ENCODE measurements at places on chromosomes 7 and 10. TPM values are rescaled to one million over a fixed set of nuclear protein-coding genes. Genes with fewer than 3 reads are reported as not detected.
A peak's percentile ranks its signal among the peaks of the same experiment; 100 is the strongest.

The COL26A1 gene
- total RNA-seq: not detected

DNA sequence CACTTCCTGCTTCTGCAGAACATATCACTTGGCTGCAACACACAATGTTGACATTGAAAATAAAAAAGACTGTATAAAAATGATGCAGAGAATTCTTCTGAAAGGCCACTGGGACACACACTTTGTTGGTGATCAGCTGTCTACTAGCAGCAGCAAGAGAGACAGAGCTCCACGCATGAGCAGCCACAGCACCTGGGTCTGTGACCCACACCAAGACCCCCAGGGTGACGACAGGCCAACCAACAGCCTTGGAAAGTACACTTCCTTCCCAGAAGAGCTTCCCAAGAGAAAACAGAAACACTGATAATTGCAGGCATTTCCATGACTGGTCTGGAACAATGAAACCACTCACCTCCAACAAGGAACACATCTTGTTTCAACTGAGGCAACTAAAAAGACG, 239.0 kb downstream of the DIP2C start:
- no peak for DNase-seq

- no peak for DNase-seq
These were observed 49.2 kb downstream of the ODAD2 start for GRCh38 chr10:27949528-27950241.

DNA sequence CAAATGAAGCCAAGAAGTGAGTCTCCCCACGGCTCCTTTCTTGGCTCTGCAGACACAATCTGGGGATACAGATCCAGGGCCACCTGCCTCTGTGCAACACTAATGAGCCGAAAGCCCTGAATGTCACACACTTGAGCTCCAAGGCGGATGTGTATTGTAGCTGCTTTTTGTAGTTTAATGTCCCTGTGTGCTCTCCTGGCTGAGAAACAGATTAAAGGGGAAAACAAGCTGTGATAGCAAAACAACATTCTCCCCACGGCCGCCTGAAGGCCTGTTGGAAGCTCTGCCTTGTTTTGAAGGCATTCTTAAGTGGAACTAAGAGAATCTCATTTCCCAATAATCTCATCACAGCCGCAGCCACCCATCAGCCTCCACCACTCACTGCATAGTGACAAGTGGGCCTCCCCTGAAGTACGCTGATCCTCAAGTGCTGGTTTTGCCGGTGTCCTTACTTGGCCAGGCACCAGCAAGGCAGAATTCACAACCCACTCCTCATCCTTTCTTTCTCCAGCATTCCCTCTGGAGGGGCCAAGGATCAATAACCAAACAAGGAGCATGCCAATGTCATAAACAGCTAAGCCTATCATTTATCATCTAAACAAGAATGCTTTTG, 44.4 kb upstream of the AMPH start:
- no peak for DNase-seq

The EVX1 gene
- total RNA-seq: not detected

- no peak for DNase-seq
These were observed 13.3 kb upstream of the CDK13 start for GRCh38 chr7:39936761-39937160.

DNA sequence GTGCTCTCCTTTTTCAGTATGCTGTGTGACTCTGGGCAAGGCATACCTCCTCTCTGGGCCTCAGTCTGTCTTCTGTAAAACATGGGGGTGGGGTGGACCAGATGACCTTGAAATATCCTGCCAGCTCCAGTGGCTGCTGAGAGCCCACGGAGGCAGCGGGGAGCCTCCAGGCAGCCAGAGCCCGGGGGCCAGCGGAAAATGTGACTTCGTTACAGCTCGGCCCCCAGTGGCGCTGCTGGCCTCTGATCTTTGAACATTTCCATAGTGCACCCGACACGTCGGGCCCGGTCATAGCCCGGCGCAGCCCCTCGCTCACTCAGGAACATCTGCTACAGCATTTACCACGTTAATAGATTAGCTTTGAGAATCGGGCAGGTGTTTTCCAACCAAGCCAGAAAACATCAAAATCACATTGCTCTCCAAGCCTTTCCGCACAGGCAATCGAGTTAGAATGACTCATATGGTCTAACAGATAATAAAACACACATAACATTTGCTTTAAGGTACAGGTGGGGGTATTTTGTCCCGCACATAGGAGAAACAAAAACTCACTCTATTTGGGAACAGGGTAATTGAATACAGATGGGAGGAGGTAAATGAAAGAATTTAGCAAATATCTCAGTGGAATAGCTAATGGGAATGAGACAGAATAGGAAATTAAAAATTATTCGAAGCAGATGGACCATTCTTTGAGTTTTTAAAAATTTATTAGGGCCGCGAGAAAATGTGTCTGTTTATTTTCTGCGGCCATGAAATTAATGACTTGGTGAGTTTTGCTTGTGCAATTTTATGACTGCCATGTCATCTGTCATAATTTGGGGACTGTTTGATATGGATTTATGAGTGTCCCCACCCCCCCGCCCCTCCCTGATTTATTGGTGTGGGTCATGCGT, 26.3 kb upstream of the COMTD1 start:
- DNase-seq: no peak

The AGFG2 gene
- total RNA-seq: 55.5 TPM

DNA sequence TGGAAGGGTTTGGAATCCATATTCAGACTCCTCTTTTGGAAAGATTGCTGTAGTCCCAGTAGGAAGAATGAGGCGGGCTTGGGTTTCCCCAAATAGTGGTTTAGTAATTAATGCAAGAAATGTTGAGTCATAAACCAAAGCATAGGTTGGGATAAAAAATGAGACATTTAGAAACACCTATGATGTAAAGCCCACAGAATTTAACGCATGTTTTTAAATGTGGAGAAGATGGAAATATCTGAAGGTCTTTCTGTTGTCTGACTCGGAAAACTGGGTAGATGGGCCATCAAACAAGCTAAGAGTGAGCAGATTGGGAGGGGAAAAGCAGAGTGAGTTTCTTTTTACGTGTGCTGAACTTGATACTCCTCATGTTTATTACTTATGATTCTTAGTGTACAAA, 62.2 kb downstream of the LANCL2 start:
- DNase-seq: no peak

The FEZF1 gene
- total RNA-seq: not detected

The C7orf33 gene
- not detected for total RNA-seq

GRCh38 chr10:2992401-2993198, 74.7 kb upstream of the PFKP start:
- DNase-seq: no peak

DNA sequence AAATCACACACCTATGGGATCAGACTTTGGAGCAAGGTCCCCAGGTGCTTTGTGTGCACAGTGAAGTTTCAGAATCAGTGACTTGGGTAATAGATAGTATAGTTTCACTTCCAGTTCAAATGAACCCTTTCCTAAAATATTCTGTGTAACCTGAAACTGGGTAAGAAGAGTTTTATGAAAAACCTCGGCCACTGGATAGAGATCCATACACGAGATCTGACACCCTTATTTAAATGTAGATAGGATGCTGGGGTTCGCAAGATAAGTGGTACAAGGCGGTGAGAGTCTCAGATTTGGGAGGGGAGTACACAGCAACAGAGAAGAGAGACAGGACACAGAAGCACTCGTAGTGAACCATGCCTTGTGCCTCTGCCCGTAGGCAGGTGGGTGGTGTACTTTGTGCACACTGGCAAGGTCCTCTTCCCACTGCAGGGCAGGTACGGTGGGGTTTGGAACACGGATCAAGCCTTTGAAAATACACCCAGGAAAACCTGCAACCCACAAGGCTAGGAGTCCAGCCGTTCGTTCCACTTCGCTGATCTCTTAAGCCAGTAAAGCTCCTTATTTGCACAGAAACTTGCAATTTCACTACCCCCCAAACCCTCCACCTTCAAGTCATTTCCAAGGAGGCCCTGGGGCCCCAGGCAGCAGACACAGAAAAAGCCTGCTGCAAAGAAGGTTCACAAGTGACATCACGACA, 162.8 kb downstream of the USP6NL start:
- DNase-seq: peak; percentile 45

DNA sequence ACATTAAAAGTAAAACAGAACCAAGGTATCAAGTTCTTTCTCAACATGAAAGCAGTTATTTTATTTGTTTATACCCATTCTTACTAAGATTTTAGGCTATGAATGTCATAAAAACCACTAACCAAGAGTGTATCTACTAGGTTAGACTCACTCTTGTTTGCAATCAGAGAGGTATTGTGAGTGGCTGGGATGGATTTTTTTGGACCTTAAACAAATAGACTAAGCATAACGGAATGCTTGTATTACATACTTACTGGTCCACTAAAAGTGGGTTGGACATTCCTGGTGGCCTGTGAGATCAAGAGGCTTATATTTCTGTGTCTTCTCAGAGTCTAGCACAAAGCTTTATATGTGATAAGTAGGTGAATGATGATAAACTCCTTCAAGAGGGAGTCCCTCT, 32.6 kb upstream of the CBLL1 start:
- no peak for DNase-seq

DNA sequence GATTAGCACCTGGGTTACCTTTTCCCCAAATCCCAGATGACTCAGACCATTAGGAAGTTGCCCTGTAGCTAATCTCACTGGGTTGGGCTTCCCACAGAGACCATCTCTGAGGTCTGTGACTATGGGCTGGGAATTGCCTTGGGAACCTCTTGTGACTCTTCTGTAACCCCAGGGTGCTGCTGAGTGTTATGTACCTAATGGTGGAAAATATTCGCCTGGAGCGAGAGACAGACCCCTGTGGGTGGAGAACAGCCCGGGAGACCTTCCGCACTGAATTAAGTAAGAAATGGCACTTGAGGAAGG, 20.0 kb downstream of the STRIP2 start:
- no peak for DNase-seq

DNA sequence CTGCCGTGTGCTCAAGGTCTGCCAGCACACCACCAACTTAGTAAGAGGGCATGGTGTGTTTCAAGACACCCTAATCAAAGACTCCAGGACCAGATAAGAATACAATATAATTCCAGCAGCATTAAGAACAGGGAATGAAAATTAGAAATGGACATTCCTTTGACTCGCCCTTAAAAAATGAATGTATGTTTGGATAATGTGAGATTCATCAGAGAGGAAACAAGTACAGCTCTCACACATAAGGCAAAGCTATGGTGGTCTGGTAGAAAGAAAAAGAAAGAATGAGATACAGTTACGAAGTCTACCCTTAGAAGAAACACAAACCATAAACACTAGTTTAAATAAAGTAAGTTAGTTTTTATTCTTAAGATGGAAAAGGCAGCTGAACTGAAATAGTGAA, 174.8 kb upstream of the ANK3 start:
- DNase-seq: no peak

- DNase-seq: no peak
These were observed 231.6 kb downstream of the TEX36 start for GRCh38 chr10:125451319-125451718.

The CELF2 gene
- 18.1 TPM for total RNA-seq

- DNase-seq: no peak
These were observed 207.2 kb downstream of the PARD3 start for GRCh38 chr10:34607894-34608293.

DNA sequence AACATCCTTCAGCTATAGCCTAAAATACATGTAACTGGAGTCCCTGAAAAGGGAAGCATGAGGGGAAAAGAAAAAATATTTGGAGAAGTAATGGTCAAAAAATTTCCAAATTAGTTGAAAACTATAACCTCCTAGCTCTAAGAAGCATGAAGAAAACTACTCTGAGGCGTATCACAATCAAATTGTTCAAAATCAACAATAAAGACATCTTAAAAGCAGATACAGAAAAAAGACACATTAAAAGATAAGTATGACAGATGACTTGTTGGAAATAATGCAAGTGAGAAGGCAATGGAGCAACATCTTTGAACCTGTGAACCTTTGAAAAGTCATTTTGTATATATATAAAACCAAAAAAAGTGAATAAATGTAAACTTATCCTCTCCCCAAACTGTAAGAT, 93.1 kb downstream of the RNF32 start:
- DNase-seq: no peak

- DNase-seq: no peak
These were observed 734 bp downstream of the CHST3 start for GRCh38 chr10:71964743-71965515.

DNA sequence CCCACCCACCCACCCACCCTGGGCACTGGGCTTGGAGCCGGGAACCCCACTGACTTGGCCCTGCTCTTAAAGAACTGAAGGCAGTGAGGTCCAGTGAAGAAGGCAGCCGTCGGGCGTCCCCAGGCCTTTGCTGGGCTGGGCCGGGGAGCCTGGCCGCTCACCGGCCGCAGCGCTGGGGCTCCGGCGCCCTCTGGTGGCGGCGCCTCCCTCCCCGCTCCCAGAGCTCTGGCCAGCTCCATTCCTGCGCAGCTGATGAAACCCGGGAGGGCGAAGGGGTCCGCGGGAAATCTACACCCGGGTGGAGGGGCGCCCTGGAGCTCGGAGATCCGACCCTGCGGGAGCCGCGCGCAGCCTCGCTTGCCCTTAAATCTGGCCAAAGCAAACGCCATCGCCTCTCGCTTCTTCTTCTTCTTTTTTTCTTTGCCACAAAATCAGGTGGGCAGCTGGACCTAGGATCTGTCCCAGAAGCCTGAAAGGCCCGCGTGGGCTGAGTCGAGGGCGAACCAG, 1.7 kb upstream of the CXCL12 start:
- peak; percentile 64 for DNase-seq

- DNase-seq: no peak
These were observed 488.0 kb upstream of the POM121L12 start for GRCh38 chr7:52547308-52547910.

The ACSL5 gene
- total RNA-seq: 4.3 TPM

DNA sequence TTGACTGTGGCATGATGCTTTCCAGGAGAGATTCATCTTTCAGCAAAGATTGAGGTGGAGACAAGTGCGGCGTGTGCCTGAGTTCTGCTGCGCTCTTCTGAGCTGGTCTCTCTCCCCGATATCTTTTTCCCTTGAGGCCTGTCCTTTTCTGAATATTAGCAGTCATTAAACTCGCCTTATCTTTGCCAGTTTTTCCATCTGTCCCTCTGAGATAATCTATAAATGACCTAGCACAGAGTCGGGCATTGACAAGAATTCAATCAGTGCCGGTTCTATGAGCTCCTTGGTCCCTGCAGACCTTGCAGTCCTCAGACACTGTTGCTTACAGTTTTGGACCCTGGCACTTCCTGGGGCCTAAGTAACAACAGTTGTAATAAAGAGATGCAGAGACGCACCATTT, 89.7 kb upstream of the IKZF1 start:
- DNase-seq: no peak

The PDZD7 gene
- total RNA-seq: 2.3 TPM

The COL28A1 gene
- total RNA-seq: 1.9 TPM

DNA sequence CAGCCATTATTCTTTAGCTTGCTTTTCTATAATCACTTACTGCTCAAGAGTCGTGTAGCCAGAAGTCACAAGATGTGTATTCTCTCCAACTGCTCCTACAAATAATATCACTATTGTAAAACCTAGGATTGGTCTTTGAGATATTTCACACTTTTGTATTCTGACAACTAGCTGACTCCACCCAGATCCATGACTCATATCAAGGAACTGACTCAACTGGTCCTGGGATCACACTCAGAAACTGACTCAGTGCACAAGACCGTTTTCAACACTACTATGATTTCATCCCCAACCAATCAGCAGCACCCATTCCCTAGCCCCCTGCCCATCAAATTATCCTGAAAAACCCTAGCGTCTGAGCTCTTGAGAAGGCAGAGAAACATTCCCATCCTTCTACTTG, 56.5 kb upstream of the ORC5 start:
- DNase-seq: no peak

- no peak for DNase-seq
These were observed 42.7 kb downstream of the PAXIP1 start for GRCh38 chr7:154960063-154960790.

Measured in suprapubic skin (tissue), 4 donors.